ENCODE measurements at places on chromosomes 16 and 17. TPM values are rescaled to one million over a fixed set of nuclear protein-coding genes. Genes with fewer than 3 reads are reported as not detected.

DNA sequence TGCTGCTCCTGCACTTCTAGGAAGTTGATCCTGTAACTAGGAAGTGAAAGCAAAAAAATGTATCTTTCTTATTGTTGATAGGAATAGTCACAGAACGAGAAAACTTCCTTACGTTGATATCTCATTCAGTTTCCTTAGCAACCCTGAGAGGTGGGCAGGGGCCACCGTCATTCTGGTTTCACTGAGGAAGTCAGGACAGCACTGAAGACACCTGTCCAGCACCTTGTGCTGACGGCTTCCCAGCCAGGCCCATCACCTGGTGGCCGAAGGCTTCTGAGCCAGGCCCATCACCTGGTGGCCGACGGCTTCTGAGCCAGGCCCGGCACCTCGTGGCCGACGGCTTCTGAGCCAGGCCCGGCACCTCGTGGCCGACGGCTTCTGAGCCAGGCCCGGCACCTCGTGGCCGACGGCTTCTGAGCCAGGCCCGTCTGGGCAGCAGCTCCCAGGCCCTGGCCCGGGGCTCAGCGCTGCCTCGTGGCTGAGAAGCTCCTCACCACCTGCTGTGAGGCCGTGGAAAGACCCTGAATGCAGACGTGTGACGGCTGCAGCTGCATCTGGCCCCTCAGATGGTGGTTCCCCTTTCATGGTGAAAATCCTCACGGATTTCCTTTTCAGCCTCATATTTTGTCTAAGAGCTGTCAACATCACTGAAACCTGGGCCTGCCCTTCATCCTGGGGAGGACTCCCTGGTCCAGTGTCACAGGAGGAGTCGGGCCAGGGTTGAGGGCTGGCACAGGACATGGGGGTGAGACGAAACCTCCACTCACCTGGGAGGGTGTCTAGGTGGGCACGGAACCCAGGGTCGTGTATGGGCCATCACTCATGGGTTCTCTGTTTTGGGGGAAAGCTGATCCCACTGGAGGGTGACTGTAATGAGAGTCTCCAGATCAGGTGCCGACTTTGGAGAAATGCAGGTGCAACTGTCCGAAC is 33.0 kb upstream of the ZNF750 start:
- peak; percentile 24 for DNase-seq

DNA sequence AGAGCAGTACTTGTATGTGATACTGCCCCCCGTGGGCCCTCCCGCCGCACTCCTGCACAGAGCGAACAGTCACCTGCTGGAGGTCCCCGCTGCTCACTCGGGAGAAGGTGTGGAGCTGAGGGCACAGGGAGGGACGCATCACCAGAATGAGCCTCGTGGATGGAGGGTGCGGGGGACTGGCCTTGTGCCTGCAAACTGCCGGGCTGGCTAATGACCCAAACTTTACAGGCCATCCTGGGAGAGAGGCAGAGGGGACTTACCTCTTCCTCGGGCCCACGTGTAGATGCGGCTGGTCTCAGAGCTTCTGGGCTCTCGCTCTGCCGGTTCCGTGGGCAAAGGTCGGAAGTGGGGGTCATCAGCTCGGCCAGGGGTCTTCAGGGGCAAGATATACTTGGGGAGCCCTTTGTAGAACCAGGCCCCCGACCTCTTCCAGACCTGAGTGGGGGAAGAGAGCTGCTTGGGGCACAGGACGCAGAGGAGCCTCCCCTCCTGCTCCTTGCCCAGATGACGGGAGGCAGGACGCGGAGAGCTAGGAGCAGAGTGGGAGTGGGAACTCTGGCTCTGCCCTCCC is 65.5 kb upstream of the DOC2B start:
- no peak for DNase-seq

DNA sequence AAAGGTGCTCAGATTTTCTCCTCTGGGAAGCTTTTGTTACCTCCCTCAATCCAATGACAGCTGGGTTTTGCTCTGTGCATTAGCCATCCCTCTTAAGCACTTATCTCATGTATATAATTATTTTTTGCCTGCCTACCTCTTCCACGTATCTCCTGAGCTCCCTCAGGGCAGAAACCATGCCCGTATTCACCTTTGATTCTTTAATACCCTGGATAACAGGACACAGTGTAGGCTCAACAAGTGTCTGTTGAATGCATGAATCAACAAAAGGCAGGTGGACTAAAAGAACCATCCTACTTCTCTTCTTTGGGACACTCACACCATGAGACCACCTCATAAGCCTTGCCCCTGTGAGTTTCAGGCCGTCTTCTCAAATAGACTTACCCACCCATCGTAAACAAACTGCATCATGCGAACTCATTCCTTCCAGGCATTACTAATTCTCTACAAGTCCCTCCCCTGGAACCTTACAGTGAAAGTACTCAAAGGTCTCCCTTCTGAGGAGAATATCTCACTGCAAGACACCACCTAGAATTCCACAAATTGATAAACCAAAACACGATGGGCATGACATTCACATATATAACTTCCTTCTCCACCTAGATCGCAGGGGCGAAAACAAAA is 3.2 kb downstream of the ARHGAP17 start:
- no peak for DNase-seq

DNA sequence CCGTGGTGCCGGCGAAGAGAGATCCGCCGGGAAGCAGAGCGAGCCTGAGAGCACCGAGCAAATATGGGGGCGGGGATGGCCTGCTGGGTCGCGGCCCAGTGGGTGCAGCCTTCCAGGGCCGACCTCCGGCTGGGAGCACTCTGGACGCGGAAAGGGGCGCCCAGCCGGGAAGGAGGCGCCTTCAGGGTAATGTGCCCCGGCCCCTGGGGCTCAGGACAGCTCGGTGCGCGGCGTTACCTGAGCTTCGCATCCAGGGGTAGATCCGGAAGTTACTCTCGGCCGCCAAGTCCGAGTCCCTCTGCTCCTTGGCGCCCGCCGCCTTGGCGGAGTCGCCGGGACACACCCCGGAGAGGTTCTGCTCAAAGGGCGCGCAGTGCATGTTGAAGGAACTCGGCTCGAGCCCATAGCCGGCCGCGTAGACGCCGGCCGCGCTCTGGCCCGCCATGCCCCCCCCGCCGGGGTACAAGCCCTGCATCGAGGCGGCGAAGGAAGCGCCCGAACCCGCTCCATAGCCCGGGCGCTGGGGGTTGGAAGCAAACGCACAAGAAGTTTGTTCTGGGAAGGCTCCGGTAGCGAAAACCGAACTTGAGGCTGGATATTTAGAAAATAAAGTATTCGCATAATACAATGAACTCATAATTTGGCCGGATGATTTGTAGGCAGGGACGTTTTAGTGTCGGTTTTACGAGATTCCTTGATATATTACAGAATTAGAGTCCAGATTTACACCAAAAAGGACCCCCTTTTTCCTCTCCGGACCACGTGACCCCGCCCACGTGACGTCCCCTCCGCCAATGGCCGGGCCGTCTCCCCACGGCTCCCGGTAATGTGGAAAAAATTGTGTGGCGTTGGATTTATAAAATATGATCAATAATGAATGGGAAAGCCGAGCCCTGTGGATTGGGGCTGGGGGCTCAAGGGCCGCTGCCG is at the start of gene HOXB7:
HOXB7 (minus strand) TSS at position 736 of the 930 bp plus-strand sequence; CDS start at position 637, 99 bp downstream.
- no peak for DNase-seq

GRCh38 chr17:7479213-7480088 is at the start of gene ZBTB4:
Gene ZBTB4, minus strand, starts transcription at chr17:7479631. Its CDS starts 12,830 bp downstream, at chr17:7466801.
- DNase-seq = peak; percentile 68

GRCh38 chr16:28910086-28911031 is 14.7 kb downstream of the RABEP2 start:
- no peak for DNase-seq

PROCA1 gene
- total RNA-seq = 2.3 TPM

CRYBA1 gene
- total RNA-seq = not detected
